ENCODE measurements at places on chromosomes 5 and 9. TPM values are rescaled to one million over a fixed set of nuclear protein-coding genes. Genes with fewer than 3 reads are reported as not detected.

Gene SURF1
- total RNA-seq, result 73.8 TPM

Gene IL33
- total RNA-seq, result 13.8 TPM

Gene SLC34A3
- 0.57 TPM for total RNA-seq

Gene RIGI
- total RNA-seq, result 8.2 TPM

Gene UNC5A
- total RNA-seq, result 1.5 TPM

Gene GPR150
- 3.0 TPM for total RNA-seq

Gene JADE2
- 87.1 TPM for total RNA-seq

Gene TMEM250
- total RNA-seq, result 65.1 TPM
